ENCODE measurements at places on chromosomes 13 and 19. TPM values are rescaled to one million over a fixed set of nuclear protein-coding genes. Genes with fewer than 3 reads are reported as not detected.
A peak's percentile ranks its signal among the peaks of the same experiment; 100 is the strongest.

DNA sequence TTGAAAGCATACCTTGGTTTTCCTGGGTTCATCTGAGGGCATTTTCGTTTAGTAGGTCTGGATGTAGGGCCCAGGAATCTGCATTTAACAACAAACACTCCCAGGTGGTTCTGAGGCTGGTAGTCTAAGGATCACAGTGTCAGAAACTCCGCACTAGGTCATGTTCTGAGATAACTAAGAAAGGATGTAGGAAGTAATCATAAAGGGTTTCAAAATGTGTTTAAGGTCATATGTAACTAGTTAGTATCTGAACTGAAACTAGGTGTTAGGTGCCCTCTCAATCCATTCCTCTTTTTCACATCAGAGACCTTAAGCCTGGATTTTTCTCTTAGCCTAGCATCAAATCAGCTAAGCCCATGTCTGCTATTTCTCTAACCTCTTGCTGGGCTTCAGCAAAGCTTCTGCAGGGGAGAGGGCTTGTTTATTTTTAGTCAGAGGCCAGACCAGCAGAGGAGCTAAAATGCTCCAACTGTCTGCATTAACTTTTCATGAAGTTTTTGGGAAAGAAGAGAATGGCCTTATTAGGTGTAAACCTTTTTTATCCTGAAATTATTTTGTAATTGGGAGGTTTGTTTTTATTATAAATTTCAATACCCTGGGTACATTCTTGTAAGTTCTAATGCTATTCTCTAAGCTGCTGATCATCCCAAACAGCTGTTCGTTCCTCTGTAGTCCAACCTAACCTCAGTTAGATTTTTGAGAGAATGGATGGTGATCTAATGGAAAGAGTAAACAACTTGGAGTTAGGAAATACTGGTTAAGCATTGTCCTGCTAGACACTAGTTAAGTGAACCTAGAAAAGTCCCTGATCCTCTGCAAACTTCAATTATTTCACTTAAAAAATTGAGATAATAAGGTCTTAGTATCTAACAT, 262.8 kb upstream of the RFC3 start:
- no peaks in the 10 kb centered on the region for H3K27me3 ChIP-seq
- no peak overlapping the region for H3K4me3 ChIP-seq
- DNase-seq, result no peak
- H3K4me1 ChIP-seq, result peaks cover 33% of the 10 kb centered on the region
- H3K27ac ChIP-seq, result no peak overlapping the region
- peaks cover 15% of the 10 kb centered on the region for H3K36me3 ChIP-seq

The C1QTNF9 gene
- not detected for total RNA-seq

The SMAD9 gene
- total RNA-seq, result not detected

The N4BP2L2 gene
- 94.3 TPM for total RNA-seq

DNA sequence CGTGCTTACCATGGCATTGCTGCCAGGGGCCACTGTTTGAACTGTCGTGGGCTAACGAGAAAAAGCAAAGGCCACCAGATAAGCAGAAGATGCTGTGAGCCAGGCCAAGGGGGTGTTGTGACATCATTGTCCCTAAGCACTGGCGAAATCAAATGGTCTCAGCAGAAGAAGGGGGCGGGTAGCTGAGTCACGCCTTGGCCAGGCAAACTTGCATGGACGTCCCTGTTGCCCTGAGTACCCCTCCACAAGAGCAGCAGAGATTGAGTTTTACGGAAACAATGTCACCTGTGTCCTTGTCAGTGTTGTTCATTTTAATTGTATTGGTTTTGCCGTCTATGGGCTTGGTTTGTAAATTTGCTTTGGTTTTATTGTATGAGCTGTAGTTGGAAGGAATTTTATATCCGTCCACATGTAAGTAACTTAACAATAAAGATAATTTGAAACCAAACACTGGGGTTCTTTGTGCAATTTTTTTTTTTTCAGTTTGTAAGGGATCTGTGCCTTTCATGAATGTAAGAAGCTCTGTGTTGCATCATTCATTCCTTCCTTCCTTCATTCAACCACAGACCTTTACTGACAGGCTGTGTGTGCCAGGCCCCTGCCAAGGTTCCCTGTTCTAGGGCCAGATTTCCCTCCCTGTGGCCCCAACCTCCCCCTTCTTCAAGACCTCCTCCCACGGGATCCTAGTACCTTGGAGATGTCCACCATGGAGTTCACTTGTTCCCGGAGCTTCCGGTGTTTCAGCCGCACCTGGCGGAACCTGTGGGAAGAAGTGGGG, 12.3 kb downstream of the KCNN4 start:
- peaks cover 90% of the 10 kb centered on the region for H3K36me3 ChIP-seq
- DNase-seq, result no peak
- no peak overlapping the region for H3K27ac ChIP-seq
- H3K4me1 ChIP-seq, result peaks cover 42% of the 10 kb centered on the region
- H3K4me3 ChIP-seq, result no peak overlapping the region

GRCh38 chr19:20325151-20325550, 158.1 kb downstream of the ZNF486 start:
- H3K27ac ChIP-seq, result no peak overlapping the region
- H3K4me3 ChIP-seq, result no peak overlapping the region
- DNase-seq, result no peak
- no peaks in the 10 kb centered on the region for H3K4me1 ChIP-seq
- no peaks in the 10 kb centered on the region for H3K27me3 ChIP-seq
- no peaks in the 10 kb centered on the region for H3K36me3 ChIP-seq

The CEACAM16 gene
- total RNA-seq, result not detected

DNA sequence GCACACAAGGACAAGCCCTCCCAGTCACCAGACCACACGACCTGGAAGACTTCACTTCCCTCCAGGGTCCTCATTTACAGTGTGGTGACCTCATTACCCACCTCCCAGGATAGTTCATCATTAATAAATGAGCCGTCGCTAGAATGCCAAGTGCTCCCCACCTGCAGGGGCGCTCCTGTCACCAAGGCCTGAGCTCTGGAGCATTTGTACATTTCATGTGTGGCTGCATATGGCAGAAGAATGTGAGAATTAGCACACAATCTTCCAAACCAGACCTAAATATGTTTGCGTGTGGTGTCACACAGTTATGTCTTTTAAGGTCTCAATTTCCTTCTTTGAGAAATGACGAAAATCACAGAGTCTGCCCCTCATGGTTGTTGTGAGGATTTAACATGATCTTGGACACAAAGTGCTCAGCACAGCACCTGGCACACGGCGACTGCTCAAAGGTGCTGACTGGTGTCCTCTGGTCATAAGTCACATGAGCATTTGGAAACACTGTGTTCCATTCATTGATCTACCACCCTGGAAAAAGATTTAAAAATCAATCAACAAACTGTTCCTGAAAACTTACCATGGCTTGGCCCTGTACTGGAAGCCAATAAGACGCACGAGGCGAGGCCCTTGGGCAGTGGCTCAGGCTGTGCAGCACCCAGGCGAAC, 150.6 kb upstream of the SPACA7 start:
- H3K4me1 ChIP-seq, result no peaks in the 10 kb centered on the region
- no peaks in the 10 kb centered on the region for H3K27me3 ChIP-seq
- no peak overlapping the region for H3K27ac ChIP-seq
- H3K4me3 ChIP-seq, result no peak overlapping the region
- DNase-seq, result no peak

DNA sequence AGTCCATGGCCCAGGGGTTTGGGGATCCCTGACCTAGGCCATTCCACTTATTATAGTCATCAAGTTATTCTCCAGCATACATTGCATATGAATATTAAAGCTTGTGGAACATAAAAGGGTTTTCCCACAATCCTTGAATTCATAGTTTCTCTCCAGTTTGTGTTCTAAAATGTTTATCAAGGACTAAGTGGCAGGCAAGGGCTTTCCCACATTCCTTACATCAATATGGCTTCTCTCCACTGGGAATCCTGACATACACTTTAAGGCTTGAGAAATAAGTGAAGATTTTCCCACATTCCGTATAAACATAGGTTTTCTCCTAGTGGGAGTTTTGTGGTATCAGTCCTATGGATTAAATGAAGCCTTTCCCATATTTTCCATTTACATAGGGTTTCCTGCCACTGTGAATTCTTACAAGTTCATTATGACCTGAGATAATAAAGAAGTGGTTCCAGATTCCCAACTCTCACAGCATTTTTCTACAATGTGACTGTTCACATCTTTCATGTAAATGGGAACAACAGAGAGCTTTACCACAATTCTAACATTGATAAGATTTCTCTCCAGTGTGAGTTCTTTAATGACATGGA, 14.5 kb downstream of the ZNF426 start:
- H3K4me1 ChIP-seq, result no peaks in the 10 kb centered on the region
- H3K27me3 ChIP-seq, result no peaks in the 10 kb centered on the region
- peaks cover 45% of the 10 kb centered on the region for H3K36me3 ChIP-seq

DNA sequence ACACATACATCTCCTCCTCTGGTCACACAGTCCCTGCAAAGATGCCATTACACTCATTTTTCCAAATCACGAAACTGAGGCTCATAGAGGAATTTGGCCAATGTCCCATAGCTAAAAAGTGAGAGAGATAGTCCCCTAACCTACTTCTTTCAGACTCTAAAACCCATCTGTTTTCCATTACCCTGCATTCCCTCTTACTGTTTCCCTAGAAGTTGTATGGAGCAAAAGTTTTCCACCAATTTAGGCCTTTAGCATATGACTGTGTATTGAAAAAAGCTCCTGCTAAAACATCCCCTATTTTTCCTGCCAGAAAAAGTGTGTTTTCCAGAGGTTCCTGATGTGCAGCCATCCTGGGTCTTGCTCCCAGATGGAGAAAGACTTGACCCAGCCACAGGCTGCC, 16.3 kb downstream of the SERP2 start:
- peaks cover 7% of the 10 kb centered on the region for H3K27me3 ChIP-seq
- no peak overlapping the region for H3K27ac ChIP-seq
- DNase-seq, result no peak
- no peaks in the 10 kb centered on the region for H3K36me3 ChIP-seq
- no peaks in the 10 kb centered on the region for H3K4me1 ChIP-seq
- no peak overlapping the region for H3K4me3 ChIP-seq

The PRR20B gene
- not detected for total RNA-seq

The DAND5 gene
- not detected for total RNA-seq

GRCh38 chr13:98460516-98460915, 116.4 kb downstream of the STK24 start:
- H3K36me3 ChIP-seq, result peaks cover 75% of the 10 kb centered on the region
- no peaks in the 10 kb centered on the region for H3K27me3 ChIP-seq
- peaks cover 2% of the 10 kb centered on the region for H3K4me1 ChIP-seq
- no peak overlapping the region for H3K27ac ChIP-seq
- H3K4me3 ChIP-seq, result no peak overlapping the region

GRCh38 chr13:55714120-55714519, 1426.6 kb upstream of the PRR20A start:
- H3K4me1 ChIP-seq, result no peaks in the 10 kb centered on the region
- no peak overlapping the region for H3K27ac ChIP-seq
- no peaks in the 10 kb centered on the region for H3K36me3 ChIP-seq
- DNase-seq, result no peak

GRCh38 chr13:50539791-50540530, 303.5 kb downstream of the DLEU7 start:
- no peak for DNase-seq
- peaks cover 5% of the 10 kb centered on the region for H3K4me1 ChIP-seq
- H3K27ac ChIP-seq, result no peak overlapping the region
- H3K36me3 ChIP-seq, result peaks cover 7% of the 10 kb centered on the region
- peaks cover 18% of the 10 kb centered on the region for H3K27me3 ChIP-seq
- H3K4me3 ChIP-seq, result no peak overlapping the region

DNA sequence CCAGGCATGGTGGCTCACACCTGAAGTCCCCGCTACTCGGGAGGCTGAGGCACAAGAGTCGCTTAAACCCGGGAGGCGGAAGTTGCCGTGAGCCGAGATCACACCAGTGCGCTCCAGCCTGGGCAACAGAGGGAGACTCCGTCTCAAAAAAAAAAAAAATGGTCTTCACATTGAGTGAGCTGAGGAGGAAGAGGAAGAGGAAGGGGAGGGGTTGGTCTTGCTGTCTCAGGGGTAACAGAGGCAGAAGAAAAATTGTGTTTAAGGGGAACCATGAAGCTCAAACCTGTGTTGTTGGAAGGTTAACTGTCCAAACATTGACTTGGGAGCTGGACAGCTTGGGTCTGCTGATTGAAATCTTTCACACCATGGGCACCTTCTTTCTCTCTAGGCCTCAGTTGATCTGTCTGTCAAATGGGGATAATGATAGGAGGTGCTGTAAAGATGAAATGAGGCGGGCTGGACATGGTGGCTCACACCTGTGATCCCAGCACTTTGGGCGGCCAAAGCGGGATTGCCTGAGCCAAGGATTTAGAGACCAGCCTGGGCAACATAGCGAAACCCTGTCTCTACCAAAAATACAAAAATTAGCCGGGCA, 9.8 kb upstream of the SLC44A2 start:
- no peak overlapping the region for H3K4me3 ChIP-seq
- H3K27me3 ChIP-seq, result no peaks in the 10 kb centered on the region
- peaks cover 1% of the 10 kb centered on the region for H3K4me1 ChIP-seq
- no peak for DNase-seq
- H3K27ac ChIP-seq, result no peak overlapping the region
- peaks cover 18% of the 10 kb centered on the region for H3K36me3 ChIP-seq

DNA sequence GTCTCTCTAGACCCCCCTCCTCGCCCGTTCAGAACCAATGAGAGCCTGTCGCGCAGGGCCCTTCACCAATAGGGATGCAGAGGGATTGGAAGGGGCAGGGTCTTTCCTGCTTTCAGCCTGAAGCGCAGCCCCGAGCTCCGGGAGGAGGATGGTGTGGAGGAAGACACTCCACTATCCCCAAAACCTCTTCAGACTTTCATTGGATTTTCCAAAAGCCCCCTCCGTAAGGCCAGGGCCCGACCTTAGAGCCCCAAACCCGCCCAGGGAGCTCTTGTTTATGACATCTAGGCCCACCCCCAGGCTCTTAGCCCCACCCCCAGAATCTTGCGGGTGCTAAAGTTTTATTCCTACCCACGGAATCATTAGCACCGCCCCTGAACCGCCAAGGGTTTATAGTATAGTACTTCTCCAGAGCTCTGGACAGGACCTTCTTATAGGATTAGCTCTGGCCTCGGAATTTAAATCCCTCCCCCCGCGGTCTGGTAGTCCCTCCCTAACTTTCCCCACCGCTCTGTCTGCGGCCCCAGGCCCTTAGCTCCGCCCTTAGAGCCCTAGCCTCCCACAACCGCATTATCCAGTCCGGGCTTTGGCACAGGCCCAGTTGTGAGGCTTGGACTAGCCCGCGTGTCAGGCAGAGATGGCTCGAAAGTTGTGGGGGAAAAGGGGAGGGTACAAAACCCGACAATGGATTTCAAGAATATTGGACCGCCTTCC, 6.6 kb upstream of the EML2 start:
- peak overlapping the region; percentile 84 for H3K27ac ChIP-seq
- peak overlapping the region; percentile 82 for H3K4me3 ChIP-seq
- peaks cover 6% of the 10 kb centered on the region for H3K36me3 ChIP-seq
- H3K27me3 ChIP-seq, result no peaks in the 10 kb centered on the region

The JAK3 gene
- 212 TPM for total RNA-seq

- peak; percentile 62 for DNase-seq
- H3K27ac ChIP-seq, result no peak overlapping the region
- H3K4me3 ChIP-seq, result peak overlapping the region; percentile 55
- H3K36me3 ChIP-seq, result no peaks in the 10 kb centered on the region
Observed at GRCh38 chr19:48501494-48502349, 9.9 kb downstream of the LMTK3 start.

All from activated T-helper 2 cell treated with anti-CD3 and anti-CD28 coated beads, Interferon-gamma antibody, Interleukin-2, Interleukin-4, amounts not matched to agents 10 μg/mL and 5 μg/mL and 100 μg/mL, durations not matched to agents 14 hours and 24 hours and 36 hours (primary cell).